Stomach (tissue), 19 donors: ENCODE measurements at places on chromosomes 2 and 18. TPM values are rescaled to one million over a fixed set of nuclear protein-coding genes. Genes with fewer than 3 reads are reported as not detected.

VWC2L gene
- total RNA-seq, result not detected

DNA sequence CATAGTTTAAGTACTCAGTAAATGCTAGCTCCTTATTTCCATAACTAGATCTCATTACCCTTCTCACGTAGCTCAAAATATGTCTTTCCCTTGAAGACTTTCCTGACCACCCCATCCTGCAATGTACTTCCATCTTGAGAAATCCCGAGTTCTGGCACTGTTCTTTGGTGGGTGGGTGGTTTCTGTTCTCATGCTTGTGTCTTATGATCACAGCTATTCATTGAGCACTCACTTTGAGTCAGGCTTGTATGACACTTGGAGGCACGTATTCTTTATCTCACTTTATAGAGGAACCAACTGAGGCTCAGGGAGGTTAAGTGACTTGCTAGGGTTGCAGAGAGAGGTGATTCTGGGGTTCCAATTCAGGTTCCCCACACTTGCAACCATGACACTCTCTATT lies 9.0 kb upstream of the CLIP4 start:
- no peak for DNase-seq

DNA sequence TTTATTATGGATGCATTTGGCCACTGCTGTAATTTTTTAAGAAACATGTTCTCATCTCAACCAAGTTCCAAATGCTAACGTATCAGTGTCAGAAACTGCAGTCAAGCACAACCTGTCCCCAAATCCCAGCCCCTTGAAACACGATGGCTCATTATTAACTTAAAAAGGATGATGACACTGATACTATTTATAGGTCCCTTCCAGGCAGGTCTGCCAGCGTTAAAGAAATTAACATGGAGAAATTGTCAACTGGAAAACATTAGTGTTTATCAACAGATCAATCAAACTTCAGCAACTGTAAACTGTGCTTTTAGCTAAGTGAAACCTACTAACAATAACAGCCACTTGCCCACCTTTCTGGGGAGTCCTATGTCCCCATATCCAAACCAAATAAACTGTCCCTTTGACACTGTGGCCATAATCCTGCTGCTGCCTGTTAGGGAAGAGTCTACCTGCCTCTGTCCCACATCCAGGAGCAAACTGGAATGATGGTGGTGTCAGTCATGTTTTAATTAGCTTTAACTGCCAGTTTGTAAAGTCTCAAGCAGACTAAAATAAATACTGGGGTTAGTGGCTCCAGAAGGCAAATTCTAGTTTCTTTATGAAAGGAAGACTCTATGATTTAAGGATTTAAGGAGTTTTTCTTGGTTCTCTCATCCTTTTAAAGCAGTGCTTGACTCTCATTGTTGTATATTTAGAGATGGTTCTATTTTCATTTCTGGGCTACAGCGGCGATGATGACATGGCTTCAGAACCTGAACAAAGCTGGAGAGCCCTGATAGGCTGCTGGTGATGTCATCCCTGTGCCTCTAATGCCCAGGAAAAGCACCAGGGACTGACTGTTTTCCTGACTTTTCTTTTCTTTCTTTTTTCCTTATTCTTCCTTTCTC lies 583.6 kb upstream of the PIK3C3 start:
- DNase-seq, result no peak

COL4A4 gene
- total RNA-seq, result 0.55 TPM

GRCh38 chr2:28367667-28368356 lies 24.8 kb upstream of the FOSL2 start:
- DNase-seq, result no peak

ANKAR gene
- total RNA-seq, result 4.5 TPM

DNA sequence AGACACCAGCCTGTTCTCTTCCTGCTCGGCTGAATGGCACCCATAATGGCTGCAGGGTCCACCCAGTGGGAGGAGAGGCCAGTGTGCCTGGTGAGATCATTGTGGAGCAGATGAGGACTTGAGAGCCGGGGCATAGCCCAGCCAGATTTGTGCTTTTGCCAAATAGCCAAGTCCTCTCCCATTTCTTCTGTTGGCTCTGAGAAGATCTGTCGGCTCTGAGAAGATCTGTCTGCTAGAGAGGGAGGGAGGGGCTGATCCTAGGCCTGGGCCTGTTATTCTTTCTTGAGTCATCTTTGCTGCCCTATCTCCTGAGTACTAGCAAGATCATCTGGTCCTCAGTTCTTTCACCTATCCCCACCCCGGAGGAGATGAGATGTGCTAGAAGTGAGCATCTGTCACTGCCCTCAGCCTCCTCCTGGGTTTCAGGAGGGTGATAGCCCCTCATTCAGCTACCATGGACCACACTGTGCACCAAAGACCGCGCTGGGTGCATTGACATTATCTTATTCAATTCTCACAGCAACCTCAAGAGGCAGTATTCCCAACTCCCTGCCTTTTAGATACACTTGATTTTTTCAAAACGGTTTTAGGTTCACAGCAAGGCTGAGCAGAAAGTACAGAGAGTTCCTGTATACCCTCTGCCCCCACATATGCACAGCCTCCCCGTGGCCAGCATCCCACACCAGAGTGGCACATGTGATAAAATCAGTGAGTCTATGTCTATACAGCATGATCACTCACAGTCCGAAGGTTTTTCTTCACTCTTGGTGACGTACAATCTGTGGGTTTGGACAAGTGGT lies 98.6 kb downstream of the CAPN13 start:
- no peak for DNase-seq

DNA sequence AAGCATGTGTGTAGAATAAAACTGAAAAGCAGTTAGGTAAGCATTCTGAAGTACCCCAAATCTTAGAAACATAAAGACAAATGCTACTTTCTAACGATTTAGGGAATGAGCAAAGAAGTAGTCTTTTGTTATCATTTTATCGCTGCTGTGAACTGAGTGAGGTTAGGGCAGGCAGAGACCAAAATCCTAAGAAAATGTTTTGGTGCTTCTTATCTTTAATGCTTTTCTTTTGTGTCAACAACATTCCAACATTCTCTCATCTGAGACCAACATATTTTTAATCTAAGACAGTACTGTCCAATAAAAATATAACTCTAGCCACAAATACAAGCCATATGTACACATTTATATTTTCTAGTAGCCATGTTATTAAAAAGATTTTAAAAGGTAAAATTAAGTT lies 789.4 kb upstream of the PIK3C3 start:
- DNase-seq, result no peak
